Subcutaneous adipose tissue (tissue), 4 donors: ENCODE measurements at places on chromosomes 11 and 22. TPM values are rescaled to one million over a fixed set of nuclear protein-coding genes. Genes with fewer than 3 reads are reported as not detected.

The OR2AG1 gene
- total RNA-seq, result not detected

The SHANK3 gene
- 12.3 TPM for total RNA-seq

The ART1 gene
- total RNA-seq, result not detected

The FBLN1 gene
- total RNA-seq, result 156 TPM

The HORMAD2 gene
- total RNA-seq, result not detected

The PRDX5 gene
- total RNA-seq, result 122 TPM

The MMP12 gene
- total RNA-seq, result not detected

The OSBP2 gene
- 0.88 TPM for total RNA-seq

The CHRDL2 gene
- not detected for total RNA-seq

The OOSP3 gene
- total RNA-seq, result not detected

The CYP2D6 gene
- not detected for total RNA-seq
